ENCODE measurements at places on chromosomes 4 and X.

DNA sequence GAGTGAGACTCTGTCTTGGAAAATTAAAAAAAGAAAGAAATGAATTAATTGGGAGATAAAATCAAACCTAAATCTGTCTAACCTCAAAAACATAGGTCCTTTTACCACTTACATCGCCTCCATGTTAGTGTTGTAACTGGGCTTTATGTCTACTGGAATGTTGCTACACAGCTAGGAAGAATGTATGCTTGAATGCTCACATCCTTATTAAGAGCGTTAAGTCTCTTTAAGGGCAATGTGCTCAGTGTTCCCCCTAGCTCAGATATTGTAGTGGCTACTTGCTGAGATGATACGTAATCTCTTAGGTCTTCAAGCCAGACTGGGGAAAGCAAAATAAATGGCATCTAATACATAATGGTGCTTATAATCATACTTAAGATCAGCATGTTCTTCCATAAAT is 1072.8 kb downstream of the PDHA2 start:
- DNase-seq: no peak

DNA sequence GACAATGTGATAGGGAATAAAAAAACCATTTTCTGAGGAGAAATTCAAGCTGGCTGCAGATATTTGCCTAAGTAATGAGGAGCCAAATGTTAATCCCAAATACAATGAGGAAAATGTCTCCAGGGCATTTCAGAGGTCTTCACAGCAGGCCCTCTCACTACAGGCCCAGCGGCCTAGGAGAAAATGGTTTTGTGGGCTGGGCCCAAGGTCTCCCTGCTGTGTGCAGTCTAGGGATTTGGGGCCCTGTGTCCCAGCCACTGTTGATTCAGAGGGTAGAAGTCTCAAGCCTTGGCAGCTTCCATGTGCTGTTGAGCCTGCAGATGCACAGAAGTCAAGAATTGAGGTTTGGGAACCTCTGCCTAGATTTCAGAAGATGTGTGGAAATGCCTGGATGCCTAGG is 778.7 kb downstream of the CENPC start:
- DNase-seq: no peak

GRCh38 chr4:15653864-15654592 is 1.1 kb downstream of the FBXL5 start:
- DNase-seq: no peak

GRCh38 chr4:132564920-132565319 is 584.2 kb upstream of the PCDH10 start:
- DNase-seq: no peak

- no peak for DNase-seq
These were observed 549.5 kb upstream of the SMIM31 start for GRCh38 chr4:164204434-164204833.

- DNase-seq: no peak
These were observed 1.3 kb upstream of the PCGF3 start for GRCh38 chr4:704198-704891.

DNA sequence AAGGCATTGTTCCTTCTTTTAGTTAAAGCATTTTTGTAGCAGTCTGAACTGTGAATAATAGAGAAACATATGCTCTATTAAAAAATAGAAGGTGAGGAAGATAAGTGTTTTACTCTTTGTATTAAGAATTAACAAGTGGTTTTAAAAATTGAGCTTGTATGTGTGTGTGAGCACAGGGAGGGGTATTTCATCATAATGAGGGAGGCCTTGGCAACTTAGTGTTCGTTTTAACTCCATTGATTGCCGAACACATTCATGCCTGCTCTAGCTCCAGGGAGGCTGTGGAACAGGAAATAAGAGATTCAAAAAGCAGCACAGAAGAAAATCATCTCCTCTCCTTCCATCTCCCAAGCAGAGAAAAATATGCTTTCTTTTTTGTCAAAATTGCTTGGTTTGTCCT is 14.8 kb downstream of the SHROOM3 start:
- DNase-seq: no peak

GRCh38 chr4:8029689-8030088 is 90.0 kb upstream of the AFAP1 start:
- no peak for DNase-seq

DNA sequence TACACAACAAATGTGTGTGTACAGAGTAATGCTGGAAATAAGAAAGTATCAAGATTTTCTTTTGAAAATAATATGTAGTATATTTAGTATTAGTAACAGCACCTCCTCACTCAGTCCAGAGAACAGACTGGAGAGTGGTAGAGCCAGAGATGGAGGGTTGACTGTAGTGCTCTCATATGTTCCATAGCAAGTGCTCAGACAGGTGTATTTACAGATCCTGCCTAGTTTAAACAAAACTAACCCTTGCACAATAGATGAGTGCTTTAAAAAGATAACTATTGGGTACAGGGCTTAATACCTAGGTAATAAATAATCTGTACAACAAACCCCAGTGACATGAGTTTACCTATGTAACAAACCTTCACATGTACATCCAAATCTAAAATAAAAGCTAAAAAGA is 381.0 kb upstream of the EMCN start:
- no peak for DNase-seq

GRCh38 chr4:37666625-37667071 is 19.5 kb downstream of the RELL1 start:
- DNase-seq: no peak

DNA sequence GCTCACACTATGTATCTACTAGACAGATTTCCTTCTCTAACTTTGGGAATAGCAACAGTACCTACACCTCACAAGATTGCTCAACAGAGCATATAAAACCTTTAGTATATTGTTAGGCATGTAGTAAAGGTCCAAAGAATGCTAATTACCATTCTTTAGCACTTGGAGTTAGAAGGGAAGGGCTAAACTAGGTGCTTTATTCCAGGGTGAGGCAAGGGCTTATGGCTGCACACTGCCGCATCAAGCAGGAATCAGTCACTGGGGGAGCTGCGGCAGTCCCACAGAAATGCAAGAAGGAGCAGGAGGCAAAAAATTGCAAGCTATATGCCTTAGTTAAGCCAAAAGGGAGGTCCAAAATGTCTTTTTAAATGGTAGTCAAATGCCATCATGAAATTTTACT is 162.7 kb downstream of the PPP3CA start:
- DNase-seq: no peak

GRCh38 chrX:11309220-11309619 is 16.0 kb downstream of the AMELX start:
- DNase-seq: no peak

Data from CD8-positive, alpha-beta T cell (primary cell).